Activated CD4-positive, alpha-beta memory T cell treated with anti-CD3 and anti-CD28 coated beads for 36 hours (primary cell): ENCODE measurements at places on chromosomes 7 and 10.
A peak's percentile ranks its signal among the peaks of the same experiment; 100 is the strongest.

GRCh38 chr10:80686734-80687475 is 149.2 kb downstream of the SH2D4B start:
- DNase-seq = no peak

DNA sequence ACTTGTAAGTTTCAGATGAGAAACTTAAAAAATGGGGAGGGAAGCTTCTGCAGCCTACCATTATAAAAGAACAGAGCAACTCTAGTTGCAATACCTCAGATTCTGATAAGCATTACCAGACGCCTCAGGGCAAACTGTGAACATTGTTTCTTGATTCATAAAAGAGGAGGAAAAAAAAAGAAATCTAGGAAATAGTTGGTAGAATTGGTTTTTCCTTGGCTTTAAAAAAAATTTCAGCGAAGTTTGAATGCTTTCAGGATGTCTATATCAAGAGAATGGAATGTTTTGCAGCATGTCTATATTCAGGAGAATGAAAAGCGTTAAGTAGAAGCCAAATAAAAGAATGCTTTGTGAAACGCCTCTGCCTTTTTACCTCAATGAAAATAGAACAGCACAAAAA is 17.5 kb upstream of the ANLN start:
- no peak for DNase-seq

GRCh38 chr10:22159180-22159579 is 58.6 kb downstream of the EBLN1 start:
- no peak for DNase-seq

DNA sequence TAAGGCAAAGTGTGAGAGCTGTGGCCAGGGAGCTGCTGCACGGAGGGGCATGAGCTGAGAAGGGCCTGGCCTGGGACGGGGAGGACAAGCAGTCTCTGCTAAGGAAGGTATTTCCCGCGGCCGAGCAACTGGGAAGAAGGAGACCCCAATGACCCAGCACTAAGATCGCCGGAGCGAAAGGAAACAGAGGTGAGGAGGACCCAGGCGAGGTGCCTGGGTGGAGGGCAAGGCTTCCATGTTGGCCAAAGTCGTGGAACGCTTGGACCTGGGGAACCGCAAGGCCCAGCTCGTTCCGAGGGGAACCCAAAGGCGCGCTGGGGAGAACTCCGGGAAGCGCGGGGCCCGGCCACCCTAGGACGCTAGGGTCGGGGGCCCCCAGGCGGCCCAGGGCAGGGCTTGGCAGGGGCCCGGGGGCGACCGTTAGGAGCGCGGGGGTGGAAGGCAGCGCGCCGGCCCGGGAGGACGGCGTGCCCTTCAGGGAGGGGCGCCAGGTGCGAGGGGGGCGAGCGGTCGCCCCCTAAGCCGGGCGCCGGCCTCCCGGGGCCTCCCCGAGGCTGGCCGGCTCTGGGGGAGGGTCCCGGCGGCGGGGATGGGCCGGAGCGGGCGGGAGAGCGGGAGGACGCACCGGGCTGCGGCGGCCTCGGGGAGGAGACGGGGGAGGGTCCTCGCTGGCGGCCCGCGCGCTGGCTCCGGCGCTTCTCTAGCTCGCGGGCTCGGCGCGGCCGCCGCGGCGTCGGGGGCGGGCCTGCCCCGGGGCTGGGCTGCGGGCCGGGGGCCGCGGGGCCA is 545 bp downstream of the GIGYF1 start:
- no peak for DNase-seq

DNA sequence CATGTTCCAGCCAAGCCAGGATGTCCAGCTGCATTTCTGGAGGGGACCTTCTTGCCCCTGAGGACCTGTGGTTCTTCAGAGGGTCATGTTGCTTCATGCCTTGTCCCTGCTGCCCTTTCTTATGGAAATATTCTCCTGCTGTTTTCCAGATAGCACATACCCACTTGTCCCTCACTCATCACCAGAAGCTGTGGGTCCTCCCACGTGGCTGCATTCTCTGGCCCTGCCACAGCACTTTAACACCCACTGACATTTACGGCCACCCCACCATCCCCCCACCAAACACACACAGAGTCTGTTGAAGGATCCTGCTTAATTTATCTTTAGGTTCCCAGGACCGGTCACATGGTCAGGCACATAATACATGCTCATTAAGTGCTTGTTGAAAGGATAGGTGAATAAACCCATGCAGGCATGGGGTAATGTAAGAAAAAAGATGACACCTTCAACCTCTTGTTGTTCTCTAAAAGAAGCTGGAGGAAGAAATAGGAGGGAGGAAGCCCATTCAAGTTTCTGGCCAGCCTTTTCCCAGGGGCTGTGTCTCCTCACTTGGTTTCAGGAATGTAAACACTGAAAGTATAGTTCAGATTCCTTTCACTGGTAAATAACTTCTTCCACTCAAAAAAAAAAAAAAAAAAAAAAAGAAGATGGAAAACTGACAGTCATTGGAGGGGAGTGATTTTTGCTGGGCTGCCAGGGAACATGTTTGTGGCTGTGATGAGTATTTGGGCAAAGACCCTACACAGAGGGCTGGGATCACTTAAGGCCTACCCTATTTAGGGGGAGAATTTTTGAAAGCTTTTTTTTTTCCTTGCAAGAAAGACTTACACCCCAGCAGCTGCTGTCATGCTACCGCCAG is 19.8 kb upstream of the BMPER start:
- no peak for DNase-seq

DNA sequence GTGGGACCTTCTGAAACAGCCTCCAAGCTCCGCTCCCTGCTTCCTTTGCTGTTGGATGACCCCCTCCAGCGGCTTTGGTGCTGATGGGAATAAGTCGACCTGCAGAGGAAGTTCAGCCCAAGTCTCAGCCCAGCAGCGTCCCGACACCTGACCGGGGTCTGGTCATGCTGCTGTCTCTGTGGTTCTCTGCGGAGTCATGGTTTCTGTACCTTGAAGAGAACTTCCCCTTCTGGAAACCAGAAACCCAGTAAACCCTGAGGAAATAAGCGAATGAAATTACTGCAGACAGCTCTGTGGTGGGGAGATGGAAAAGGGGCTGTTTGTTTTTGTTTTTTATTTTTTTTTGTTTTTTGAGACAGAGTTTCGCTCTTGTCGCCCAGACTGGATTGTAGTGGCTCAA is 18.3 kb upstream of the ZNF12 start:
- no peak for DNase-seq

GRCh38 chr7:65239324-65239706 is 134.3 kb upstream of the ZNF92 start:
- no peak for DNase-seq

GRCh38 chr10:80976658-80977057 is 439.0 kb downstream of the SH2D4B start:
- no peak for DNase-seq

DNA sequence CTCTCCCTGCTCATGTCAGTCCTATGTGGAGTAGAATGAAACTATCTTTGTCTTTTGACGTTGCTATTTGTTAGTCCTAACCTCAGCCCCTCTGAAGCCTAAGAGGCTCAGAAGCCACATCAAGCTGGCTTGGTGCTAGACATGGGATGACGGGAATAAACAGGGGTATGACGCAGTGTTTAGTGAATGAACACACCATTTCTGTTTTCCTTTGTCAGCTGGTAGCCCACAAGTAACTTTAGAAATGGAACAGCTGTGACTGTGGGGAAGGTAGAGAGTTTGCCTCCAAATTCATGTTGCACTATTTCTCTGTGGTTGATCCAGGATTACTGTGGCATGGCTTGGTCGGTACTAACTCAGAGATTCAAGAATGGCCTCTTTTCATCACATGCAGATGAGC is 31.3 kb downstream of the COX15 start:
- DNase-seq = no peak

- no peak for DNase-seq
These were observed 246.7 kb downstream of the KLF6 start for GRCh38 chr10:3538291-3538655.

DNA sequence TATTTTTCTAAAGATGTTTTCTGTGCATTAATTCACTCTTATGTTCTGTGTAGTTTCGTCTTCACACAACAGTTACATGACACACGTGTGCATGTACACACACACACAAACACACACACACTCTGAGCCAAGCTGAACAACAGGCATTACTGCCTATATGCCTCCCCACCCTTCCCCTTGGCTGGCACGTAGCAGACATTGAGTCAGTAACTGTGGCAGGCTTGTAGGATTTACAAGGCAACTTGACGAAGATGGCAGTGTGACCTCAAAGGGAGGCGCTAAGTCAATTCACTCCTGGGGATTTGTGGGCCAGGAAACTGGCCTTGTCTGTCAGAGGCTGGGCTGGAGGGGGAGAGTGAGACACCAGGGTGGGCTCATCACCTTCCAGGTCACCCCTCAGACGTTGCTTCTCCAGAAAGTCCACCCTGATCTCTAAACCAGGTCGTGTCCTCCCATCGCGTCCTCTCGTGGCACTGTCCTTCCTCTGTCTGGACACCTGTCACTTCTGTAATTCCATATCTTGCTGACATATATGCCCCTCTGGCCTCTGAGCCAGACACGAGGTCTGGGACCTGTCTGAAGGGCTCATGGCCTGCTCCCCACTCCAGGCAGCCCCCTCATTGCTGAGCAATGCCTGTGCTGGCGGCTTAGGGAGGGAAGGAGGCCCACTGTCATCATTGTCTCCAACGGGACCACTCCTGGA is 41.1 kb upstream of the INPP5A start:
- DNase-seq = no peak

GRCh38 chr7:72430531-72430930 is 18.4 kb upstream of the CALN1 start:
- DNase-seq = no peak

DNA sequence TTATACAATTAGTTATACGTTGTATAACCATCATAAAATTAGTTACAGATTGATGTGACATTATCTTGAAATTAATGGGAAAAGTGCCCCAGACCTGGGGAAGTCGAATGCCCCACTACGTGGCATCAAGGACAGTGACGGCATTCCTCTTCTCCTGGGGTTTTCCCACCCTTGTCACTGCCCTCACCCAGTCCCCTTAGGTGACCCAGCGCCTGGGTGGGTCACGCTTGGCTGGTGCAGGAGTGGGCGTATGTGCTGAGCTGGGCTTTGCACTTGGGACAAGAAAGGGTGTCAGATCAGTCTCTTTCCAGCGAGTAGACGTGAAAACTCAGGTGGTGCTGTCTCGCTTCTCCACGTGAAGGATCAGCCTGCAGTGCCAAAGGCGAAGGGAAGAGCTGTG is 7.6 kb downstream of the FOXK1 start:
- DNase-seq = no peak

GRCh38 chr7:46939089-46939488 is 642.8 kb downstream of the TNS3 start:
- DNase-seq = no peak

GRCh38 chr10:102024799-102025198 is 31.2 kb downstream of the ARMH3 start:
- no peak for DNase-seq

- no peak for DNase-seq
These were observed 17.6 kb upstream of the TMEM26 start for GRCh38 chr10:61470740-61471139.

GRCh38 chr10:59375990-59376389 is 13.6 kb upstream of the FAM13C start:
- no peak for DNase-seq

DNA sequence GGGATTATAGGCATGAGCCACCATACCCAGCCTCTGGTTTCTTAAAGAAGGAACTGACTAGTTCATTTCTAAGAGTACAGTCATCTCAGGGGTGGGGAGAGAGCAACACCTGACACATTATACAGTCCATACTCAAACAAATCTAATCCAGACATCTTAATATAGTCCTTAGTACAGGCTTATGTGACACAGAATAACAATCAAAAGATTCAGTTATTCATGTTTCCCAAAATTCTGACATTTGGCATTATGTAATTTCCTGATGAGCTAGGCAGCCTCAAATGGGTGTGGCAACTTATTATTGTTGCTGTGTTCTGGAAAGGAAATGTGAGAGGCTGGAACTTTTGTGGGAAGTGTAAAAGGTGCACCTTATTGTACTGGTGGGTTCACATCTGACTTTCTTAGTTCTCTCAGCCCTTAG is 116.3 kb downstream of the WDFY4 start:
- no peak for DNase-seq

DNA sequence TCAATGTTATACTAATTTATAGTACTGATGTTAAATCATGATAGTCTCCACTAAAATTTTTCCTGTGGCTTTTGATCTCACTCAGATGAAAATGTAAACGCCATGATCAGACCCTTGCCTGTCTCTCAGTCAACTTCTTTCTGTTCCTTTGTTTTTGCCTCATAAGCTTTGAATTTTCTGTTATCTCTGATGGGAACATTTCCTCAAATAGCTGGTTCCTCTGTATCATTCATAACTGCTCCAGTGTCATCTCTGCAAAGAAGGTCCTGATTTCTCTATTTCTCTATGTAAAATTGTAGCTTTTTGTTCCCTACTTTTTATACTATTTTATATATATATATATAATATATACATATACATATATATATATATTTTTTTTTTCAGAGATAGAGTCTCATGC is 67.5 kb downstream of the GPR141 start:
- DNase-seq = no peak

DNA sequence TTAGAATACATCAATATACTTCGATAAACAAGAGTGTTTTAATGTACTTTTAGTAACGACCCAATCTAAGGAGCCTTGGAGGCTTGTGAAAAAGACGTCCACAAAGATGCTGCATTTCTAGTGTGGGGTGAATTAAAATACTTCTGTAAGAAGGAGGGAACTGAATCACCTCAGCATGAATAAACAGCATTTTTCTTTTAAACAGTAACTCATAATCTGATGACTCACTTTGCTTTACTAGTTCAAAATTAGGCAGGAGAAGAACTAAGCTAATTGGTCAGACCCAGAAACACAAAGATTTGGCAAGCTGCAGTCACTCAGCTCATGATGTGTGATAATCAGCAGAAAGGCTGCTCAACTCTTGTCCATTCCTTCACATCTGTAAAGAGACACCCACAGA is 24.2 kb downstream of the NCOA4 start:
- no peak for DNase-seq

GRCh38 chr10:5589661-5590511 is 65.1 kb downstream of the CALML3 start:
- peak; percentile 35 for DNase-seq

- DNase-seq = no peak
These were observed 162.5 kb downstream of the MAD1L1 start for GRCh38 chr7:2070151-2070763.

- no peak for DNase-seq
These were observed 593.8 kb upstream of the ANKRD30A start for GRCh38 chr10:36531621-36532020.

DNA sequence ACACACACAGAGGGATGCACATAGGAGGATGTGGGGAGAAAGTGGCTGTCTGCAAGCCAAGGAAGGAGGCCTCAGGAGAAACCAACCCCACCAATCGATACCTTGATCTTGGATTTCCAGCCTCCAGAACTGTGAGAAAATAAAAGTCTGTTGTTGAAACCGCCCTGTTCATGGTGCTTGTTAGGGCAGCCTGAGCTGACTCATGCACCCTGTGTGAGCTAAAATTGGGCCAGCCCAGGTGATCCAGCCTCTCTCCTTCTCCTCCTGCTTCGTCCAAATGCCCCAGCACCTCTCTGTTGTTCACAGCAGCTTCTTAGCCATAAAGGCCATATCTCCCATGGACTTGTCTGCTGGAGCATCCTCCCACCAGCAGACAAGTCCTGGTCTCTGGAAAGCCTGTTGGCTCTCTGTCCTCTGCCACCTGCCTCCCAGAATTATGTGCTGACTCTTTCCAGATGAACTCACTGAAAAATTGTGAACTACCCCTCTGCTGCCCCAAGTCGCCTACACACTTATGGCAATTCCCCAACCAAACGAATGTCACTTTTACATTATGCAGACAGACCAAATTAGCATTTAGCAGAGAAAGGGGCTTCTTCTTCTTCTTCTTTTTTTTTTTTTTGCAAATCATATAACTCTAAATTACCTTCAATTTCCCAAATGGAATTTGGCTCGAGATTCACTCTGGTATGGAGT is 30.2 kb upstream of the CARD11 start:
- DNase-seq = no peak
